Activated CD4-positive, alpha-beta T cell treated with anti-CD3 and anti-CD28 coated beads, Interleukin-2, amount 50 U/mL, for 24 hours (primary cell): ENCODE measurements at places on chromosomes 6 and 20.

DNA sequence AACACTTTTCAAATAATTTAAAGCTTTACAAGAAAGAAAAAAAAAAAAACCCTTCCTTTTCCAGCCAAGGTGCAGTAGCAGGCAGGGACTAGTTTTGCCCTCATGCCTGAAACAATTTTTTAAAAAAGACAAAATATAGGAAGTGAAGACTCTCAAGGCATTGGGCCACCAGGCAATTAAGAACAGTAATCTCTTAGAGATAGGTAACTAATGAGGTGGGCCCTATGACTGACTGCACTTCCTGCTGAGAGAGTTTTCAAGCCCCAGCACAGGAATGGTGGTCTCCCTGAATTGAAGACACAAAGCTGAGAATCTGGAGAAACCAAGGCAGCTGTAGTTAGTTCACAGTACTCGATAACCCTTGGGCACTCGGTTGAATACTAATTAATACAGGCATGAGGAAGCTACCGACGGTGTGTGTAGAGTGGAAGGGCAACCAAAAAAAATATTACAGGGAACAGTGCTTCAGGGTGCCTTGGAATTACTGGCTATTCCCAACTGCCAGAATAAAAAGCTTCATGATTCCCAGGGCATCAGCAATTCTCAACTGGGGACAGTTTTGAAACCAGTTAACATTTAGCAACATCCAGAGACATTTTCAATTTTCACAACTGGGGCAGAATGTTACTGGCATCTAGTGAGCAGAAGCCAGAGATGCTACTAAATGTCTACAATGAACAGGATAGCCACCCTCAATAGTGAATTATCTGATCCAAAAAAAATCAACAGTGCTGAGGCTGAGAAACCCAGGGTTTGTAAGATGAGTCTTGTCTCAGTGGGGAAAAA, 36.0 kb upstream of the PLN start:
- no peak for DNase-seq

- DNase-seq = no peak
Measured at GRCh38 chr6:31969712-31970603, 2.0 kb downstream of the DXO start.

DNA sequence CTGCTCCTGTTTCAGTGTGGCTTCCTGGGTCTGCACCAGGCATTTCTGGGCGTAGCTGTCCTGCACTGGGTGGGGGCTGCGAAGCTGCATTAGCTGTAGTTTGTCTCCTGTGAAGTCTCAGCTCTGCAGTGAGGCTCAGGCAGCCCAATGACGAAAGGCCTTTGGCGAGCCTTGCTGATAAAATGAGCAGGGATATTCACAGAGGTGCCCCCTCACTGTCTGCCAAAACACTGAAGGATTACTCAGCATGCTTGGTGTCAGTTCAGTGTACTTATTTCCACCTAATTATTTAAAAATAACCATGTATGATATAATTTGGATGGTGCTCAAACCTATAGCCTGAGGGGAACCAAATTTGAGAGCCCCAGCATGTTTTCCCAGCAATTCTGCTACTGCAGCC, 73.5 kb downstream of the ECT2L start:
- no peak for DNase-seq

- no peak for DNase-seq
Measured at GRCh38 chr6:163513570-163514166, 99.2 kb downstream of the QKI start.

DNA sequence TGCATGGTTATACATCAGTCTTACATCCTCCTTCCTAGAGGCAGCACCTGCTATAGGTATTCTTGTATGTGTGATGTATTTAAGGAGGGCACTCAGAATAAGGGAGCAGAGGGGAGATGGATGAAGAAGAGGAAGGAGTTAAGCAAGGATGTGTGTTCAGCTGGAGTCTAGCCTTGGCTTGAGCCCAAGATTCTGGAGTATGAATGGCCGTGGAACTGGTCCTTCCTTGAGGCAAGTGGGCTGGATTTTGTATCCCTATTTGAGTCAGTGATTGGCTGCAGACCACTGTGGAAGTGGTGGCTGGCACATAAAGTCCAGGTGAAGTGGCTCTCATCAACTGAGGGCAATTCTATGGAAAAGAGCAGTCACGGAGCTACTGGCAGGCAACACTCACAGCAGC, 112.0 kb upstream of the RNF24 start:
- no peak for DNase-seq

GRCh38 chr6:87054143-87054833, 40.6 kb downstream of the CGA start:
- DNase-seq = no peak

- no peak for DNase-seq
Measured at GRCh38 chr20:61900011-61900944, 165.4 kb downstream of the TAF4 start.

GRCh38 chr6:87199787-87200186, 44.4 kb downstream of the ZNF292 start:
- no peak for DNase-seq

DNA sequence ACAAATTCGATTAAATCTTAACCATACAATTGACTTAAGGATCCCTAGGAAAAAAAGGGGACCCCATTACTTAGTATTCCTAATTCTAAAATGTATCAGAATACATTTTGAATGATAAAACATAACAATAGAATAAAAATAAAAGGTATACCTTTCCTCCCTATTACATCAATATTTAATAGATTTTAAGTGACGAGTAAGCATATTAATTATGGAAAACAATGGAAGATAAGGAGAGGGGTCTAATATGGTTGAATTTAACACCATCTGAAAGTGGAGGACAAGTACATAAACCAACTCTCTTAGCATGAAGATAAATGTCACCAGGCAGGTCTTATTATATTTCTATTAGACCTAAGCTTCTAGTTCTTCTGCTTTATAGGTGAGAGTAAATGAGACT, 232.1 kb downstream of the HAO1 start:
- no peak for DNase-seq

DNA sequence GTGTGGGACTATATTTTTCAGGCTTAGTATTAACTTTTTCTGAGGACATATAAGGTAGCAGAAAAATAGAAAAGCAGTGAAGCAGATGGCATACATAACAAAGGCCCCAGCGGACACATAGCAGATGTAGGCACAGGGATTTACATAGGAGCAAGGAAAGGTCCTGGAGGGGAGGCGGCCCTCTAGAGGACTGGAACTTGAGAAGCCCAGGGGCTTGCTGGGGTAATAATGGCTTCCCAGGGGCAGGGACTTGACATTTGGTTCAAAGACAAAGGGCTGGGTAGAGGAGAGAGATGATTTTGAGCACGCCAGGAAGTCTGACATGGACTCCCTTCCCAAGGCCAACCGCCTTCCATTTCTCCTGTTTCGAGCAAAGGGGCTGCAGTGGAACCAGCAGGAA, 31.7 kb upstream of the OSTM1 start:
- no peak for DNase-seq

GRCh38 chr6:67285770-67286495, 1349.1 kb upstream of the ADGRB3 start:
- DNase-seq = no peak

DNA sequence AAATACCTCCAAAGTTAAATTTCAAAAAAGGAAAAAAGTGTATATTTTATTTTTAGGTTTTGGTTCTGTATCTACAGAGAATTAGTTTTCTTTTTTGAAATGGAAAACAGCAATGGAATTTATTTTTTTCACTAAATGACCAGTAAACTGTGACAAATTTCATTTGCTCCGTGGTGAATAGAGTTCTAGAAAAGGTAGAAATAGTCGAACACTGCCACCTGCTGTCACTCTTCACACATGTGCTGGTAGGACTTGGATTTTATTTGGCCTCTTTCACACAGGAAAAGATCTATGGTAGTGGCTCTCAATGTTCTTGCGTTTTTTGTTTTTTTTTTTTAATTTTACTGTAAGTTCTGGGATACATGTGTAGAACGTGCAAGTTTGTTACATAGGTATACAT, 312.5 kb downstream of the EYA4 start:
- no peak for DNase-seq

GRCh38 chr6:122799916-122800686, 11.0 kb downstream of the SMPDL3A start:
- DNase-seq = no peak

DNA sequence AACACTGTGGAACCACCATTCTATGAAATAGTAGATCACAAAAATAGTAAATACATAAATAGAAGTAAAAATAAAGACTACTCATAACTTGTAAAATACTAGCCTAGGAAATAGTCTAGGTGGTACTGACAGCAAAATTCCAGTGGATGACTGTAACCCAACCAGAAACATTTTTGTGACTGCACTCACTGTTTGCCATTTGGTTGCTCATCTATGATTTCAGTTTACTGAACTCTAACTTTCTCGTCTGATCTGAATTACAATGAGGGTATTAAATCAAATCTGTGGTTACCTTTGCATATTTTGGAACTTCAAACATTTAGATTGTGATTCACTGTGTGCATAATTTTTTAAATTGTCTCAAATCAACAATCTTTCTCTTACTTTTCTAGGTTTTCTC, 151.1 kb downstream of the KHDC1L start:
- DNase-seq = no peak

DNA sequence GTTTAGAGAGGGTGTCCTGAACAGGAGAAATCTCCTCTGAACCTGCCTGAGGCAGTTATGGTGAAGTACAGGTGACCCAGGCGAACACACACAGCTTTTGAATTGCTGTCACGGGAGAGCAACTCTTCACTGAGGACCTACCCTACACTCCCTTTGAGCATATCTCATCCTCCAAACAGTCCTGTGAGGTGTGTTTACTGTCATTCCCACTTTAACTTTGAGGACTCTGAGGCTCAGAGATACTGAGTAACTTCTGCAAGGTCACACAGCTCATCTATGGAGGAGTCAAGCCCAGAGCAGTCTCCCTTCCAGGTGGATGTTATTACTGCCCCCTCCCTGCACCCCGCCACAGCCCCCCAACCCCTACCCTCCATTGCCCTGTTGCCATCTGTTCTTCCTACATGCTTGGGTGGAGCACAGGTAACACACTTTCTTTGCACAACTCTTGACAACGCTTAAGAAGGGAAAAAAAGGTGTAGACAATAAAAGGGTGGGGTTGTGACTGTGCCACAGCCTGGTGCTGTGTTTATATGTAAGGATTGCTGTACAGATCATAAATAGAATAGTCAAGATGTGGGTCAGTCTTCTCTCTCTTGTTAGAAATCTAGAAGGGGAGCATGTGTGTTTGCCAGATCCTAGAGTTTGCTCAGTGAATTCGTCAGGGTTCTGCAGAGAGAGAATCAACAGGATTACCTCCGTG, 4.3 kb upstream of the TRAF3IP2 start:
- no peak for DNase-seq

- DNase-seq = no peak
Measured at GRCh38 chr6:150931405-150931804, 65.9 kb downstream of the MTHFD1L start.

GRCh38 chr6:166826264-166826663, 130.1 kb downstream of the RNASET2 start:
- DNase-seq = no peak

DNA sequence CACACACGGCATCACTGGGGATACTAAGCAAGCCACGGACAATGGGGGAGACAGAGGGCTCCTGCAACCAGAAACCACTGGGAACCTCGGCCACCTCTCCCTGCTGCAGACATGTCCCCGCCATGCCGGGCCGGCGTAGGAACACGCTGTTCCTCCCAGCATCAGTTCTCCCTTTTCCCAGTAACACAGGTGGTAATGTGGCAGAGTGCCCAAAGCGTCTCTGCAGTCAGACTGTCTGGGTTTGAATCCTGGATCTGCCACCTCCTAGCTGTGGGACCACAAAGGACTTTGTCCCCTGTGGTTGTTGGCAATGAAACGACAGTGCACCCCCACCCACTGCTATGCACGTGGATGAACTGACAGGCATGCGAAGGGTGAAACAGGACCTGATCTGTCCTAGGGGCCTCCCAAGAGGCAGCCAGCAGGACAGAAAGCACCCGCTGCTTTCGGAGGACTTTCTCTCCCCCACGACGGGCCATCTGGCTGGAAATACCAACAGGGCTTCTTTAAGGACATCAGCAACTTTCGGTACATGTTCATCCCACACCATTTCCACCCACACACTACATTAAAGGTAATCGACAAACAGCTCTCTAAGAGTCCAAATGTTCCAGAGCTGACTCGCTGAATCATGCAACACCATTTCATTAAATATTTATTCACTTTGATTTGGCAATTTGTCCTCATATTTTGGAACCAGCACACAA, 74.1 kb downstream of the SULF2 start:
- no peak for DNase-seq

- DNase-seq = no peak
Measured at GRCh38 chr6:19852927-19853326, 15.8 kb downstream of the ID4 start.

GRCh38 chr20:51169813-51170212, 146.9 kb upstream of the KCNG1 start:
- no peak for DNase-seq

DNA sequence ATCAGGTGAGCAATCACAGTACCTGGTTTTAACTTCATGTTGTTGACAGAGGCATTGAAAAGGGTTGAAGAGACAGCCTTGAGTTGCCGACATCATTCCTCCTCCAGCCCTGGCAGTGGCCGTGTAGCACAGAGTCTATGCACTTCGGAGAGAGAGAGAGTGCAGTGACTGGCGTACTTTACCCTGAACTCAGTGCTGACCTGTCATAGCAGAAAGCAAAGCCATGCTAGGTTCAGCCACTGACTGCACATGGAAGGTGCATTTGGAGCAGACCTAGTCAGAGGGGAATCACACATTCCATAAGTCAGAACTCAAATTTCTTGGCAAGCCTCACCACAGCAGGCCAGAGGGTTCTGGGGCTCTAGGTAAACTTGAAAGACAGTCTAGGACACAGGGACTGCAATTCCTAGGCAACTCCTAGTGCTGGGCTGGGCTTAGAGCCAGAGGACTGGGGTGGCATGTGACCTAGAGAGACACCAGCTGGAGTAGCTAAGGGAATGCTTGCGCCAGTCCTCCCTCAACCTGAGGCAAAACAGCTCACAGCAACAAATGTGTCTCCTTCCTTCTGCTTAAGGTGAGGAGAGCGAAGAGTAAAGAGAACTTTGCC, 69.1 kb downstream of the ELOVL4 start:
- DNase-seq = no peak
